ENCODE measurements at places on chromosomes 4 and X. TPM values are rescaled to one million over a fixed set of nuclear protein-coding genes. Genes with fewer than 3 reads are reported as not detected.

GRCh38 chr4:98318521-98318920 is 57.3 kb downstream of the RAP1GDS1 start:
- DNase-seq: no peak

- DNase-seq: no peak
Measured at GRCh38 chrX:115363897-115364296, 74.4 kb downstream of the LUZP4 start.

DNA sequence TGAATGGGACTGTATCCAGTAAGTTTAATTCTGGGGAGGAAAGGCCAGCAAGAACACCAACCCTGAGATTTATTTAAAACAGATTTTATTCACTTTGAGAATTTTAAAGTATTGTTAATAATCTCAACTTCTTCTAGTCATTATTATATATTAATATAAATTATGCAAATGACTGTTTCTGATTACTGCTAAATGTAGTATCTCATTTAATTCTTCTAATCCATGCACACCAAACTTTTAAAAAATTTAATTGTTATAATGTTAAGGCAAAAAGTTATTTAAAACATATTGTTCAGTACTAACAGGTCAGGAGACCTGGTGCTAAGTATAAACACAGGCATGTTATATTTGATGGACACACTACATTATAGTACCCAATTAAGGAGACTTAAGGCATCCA is 8.1 kb downstream of the RLIM start:
- no peak for DNase-seq

DNA sequence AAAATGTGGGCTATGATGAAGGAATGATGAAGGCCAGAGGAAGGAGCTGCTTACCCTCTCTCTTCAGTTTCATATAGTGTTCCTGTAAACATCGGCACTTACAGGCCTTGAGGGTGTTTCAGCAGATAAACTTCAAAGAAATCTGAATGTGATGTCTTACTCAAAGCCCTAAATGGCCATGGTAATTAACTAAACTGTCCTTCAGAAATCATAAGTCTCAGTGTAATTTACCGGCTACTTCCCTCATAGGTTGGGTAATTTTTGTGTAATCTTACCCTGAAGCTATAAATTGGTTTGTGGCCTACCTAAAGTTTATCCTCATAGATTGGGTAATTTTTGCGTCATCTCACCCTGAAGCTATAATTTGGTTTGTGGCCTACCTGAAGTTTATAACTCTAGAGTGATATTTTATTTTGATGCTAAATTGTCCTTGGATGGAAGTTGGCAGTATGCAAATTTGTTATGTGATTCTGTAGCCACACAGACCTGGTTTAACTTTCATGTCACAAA is 2700.3 kb downstream of the ARAP2 start:
- DNase-seq: no peak

The STATH gene
- total RNA-seq: not detected

The HSFX1 gene
- 1.7 TPM for total RNA-seq

The NPNT gene
- 4.7 TPM for total RNA-seq
